Sigmoid colon (tissue), 7 donors: ENCODE measurements at places on chromosomes 4 and X. TPM values are rescaled to one million over a fixed set of nuclear protein-coding genes. Genes with fewer than 3 reads are reported as not detected.

Gene PPP1R2C
- not detected for polyA plus RNA-seq

Gene IGFBP7
- polyA plus RNA-seq: 29.8 TPM

DNA sequence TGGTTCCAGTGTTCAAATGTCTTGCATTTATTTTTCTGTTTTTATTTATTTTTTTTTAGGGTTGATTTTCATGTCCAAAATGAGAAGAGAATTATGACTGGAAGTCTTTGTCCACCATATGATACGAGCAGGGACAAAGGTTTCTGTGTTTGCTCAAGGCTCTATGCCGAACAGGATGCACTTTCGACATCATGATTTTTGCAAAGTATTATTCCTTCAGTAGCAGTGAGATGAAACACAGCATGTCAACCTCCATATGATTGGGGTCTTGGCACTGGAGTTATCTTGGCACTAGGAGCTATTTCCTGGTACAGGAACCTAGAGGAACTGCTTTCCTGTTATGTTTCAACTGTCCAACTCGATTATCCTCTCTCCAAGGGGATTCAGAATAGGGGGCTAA, 72.6 kb downstream of the UCHL1 start:
- DNase-seq: no peak

Gene CSAG1
- not detected for polyA plus RNA-seq

DNA sequence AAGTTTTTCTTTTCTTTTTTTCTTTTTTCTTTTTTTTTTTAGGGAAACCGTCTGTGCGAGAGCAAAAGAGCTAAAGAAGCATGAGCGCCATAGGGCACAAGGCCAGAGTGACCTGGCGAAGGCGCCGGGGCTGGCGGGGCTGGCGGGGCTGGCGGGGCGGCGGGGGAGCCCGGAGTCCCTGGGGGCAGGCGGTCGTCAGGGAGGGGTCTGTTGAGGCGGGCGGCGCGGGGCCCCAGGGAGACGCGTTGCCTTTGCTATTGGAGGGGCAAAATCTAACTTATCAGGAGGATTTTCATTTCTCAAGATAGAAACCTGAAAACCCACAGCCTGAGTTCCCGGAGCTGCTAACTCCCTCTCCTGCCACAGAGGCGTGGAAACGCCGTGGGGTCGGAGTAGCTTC, 135.6 kb upstream of the SMAD1 start:
- DNase-seq: no peak

DNA sequence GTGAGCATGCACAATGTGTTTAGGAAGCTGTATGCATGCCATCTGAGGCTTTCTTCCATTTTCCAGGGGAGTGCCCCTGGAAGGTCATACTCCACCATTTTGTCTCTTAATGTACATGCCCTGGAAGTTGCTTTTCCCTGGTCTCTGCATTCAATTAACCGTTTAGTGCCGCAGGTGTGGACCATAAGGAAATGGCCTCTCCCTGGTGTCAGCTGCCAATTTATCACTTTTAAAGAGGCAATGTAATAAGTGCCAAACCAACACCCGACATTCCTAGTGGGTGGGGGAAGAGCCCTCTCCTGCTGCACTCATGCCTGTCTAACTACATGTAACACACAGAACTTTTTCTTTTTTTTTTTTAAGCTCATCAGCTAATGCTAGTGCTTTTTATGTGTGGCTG, 7.1 kb upstream of the BST1 start:
- no peak for DNase-seq

DNA sequence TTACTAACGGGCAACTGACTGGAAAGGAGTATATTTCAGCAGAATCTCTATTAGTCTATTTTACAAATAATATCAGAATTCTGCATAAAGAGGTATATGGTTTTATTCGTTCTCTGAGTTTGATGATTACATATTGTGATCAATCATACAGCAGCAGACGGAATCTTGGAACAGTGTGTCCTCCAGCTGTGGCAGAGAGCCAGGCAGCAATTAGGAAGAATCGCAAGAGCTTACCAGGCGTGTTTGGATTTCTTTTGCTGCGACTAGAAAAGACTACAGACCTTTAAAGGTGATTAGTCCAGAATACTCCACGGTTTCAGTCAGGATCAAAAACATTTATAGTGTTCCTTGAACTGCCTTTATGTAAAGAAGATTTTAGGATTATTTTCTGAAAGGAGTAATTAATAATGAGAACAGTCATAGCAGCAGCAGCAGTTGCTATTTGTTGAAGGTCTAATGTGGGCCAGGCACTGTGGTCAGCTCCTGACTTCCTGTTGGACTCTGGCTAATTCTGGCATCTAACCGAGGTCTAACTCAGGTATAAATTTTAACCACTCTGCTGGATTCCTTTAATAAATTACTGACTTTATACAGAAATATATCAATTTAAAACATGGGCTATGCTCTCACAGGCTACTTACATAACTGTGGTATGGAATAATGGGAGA, 225.3 kb upstream of the CXorf66 start:
- no peak for DNase-seq
